ENCODE measurements at places on chromosomes 1 and 21.

- no peak for DNase-seq
Observed at GRCh38 chr21:8989721-8990325, 1531.6 kb upstream of the TPTE start.

DNA sequence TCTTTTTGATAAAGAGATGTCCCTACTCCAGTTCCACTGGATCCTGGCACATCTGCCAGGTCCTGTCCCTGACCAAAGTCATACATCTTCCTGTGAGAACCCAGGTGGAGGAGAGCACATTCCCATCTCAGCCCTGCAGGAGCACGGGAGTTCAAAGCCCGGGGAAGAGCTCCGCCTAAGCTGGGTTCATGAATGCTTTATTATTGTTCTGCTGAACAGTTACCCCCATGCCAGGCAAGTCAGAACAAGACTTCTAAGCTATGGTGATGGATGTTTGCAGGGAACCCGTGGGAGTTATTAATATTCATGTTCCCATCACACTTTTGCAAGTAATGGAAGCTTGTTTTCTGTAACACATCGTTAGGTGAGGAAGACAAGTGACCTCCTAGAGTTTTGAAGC, 62.9 kb downstream of the SEC16B start:
- DNase-seq = no peak

DNA sequence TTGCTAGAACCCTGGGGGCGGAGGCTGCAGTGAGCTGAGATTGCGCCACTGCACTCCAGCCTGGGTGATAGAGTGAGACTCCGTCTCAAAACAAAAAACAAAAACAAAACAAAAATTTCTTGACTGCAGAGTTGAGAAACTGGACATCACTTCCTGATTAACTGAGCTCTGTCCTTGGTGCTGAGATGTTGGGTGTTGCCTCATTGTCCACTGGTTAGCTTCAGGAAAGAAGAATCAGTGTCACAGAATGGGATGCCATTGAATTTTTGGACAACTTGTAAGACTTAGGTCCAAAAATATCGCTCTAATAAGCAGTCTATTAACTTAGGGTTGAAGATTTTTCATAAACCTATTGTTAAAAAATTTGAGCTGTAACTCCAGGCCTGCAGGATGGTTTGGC, 23.8 kb upstream of the KCNA10 start:
- no peak for DNase-seq

DNA sequence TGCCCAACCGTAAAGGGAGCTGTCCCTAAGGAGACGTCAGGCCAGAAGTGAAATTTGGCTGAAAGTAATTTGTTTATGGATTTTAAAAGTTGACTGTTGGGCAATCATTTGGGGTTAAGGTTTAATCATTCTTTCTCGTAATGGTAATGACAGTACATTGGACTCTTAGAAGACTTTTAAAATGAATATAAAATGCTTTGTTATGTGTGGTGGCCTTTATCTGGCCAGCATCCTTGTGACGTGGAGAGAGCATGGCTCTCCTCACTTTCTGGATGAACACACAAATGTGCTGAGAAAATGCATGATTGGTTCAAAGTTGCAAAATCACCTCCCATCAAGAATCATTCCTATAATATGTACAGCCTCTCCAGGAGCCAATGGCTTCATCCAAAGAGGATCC, 160.2 kb downstream of the DHRS3 start:
- no peak for DNase-seq

- DNase-seq = no peak
Observed at GRCh38 chr1:8004113-8004802, 21.9 kb downstream of the ERRFI1 start.

GRCh38 chr1:38020396-38020795, 7.9 kb downstream of the UTP11 start:
- DNase-seq = no peak

Measured in stimulated activated CD8-positive, alpha-beta memory T cell treated with anti-CD3 and anti-CD28 coated beads, Interleukin-4, amount 100 ng/mL, for 24 hours (primary cell).